ENCODE measurements at places on chromosomes 1 and 21.

DNA sequence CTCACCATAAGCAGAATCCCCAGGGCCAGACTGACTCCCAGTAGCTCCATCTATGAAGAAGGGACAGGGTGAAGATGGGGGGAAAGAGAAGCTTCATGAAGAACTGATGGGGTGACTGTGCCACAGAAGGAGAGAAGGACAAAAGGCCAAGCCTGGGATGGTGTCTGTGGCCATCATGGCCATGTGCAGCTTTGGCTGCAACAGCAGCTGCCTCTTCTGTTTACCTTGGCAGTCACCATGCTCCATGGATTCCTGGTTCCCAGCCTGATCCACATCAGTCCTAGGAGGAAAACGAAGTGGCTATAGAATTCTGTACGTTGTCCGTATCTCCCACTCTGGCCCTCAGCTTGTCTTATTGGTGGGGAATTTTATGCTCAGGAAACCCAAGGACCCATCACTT lies 12.0 kb downstream of the SEMA6C start:
- DNase-seq, result no peak

- no peak for DNase-seq
These were observed 38.6 kb downstream of the TRIM33 start for GRCh38 chr1:114472408-114472807.

DNA sequence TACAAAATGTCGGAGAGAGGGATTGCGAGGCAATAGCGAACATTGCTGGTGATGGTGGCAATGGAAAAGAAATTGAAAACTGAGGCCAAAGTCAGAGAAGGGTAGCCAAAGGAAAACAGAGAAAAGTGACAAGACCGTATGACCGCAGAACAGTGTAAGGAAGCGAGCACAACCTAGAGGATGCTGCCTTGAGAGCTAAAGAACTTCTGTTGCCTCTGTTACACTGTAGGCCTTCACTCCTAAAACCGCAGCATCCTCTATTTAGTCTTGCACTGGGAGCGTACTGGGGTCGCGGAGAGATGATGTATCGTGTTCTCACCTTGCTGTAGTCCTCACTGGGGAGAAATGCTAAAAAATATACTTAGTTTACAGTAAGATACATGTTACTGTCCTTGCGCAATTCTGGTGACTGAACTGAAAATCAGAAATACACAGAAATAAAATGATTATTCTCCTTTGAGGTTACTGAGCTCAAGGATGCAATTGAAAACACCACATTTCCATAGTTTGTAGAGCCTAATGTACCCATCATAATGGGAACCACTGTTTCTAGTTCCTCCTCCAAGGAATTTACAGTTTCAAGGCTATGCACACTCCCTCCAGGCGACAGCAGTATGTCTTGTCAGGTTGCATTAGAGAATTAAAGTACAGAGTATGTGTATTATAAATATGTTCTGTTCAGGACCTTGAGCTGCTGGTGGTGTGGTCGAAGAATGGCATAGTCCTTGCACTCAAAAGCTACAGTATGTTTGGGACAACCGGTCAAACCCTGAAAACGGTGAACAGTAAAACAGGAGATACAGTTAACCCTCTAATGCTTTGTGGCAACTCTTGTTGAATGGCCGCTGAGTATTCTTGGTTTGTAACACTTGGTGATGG lies 1.3 kb downstream of the NEK7 start:
- peak; percentile 41 for DNase-seq

DNA sequence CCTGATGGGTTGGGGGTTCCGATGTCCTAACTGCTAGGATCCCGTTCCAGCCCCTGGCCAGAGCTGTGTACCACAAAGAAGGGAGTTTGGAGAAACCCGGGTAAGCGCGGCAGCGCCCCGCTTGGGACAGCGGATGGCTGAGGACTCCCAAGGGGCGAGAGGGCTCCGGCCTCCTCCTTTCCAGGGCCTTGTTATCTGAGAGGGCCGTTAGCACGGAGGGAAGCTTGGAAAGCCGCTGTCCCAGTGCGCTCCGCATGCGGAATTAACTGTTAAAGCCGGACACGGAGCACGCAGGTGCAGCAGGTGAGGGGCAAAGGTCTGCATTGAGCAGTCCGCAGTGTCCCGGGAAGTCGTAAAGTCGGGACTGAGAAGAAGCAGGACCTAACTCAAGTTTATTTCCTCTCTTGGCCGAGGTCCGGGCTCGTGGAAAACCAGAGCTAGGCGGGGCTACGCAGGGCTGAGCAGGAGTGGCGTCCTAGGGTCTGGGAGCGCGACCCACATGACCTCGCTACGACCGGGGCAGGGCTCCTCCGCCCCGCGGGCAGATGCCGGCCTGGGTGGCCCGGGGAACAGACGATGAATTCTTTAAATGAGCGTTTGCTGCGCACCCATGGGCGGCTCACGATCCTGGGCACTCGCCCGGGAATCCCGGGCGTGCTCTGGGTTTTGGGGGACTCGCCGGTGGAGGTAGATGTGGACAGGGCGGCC lies 4.5 kb downstream of the LHX4 start:
- DNase-seq, result no peak

GRCh38 chr1:67749844-67750690 lies 65.1 kb downstream of the GADD45A start:
- DNase-seq, result peak; percentile 95

DNA sequence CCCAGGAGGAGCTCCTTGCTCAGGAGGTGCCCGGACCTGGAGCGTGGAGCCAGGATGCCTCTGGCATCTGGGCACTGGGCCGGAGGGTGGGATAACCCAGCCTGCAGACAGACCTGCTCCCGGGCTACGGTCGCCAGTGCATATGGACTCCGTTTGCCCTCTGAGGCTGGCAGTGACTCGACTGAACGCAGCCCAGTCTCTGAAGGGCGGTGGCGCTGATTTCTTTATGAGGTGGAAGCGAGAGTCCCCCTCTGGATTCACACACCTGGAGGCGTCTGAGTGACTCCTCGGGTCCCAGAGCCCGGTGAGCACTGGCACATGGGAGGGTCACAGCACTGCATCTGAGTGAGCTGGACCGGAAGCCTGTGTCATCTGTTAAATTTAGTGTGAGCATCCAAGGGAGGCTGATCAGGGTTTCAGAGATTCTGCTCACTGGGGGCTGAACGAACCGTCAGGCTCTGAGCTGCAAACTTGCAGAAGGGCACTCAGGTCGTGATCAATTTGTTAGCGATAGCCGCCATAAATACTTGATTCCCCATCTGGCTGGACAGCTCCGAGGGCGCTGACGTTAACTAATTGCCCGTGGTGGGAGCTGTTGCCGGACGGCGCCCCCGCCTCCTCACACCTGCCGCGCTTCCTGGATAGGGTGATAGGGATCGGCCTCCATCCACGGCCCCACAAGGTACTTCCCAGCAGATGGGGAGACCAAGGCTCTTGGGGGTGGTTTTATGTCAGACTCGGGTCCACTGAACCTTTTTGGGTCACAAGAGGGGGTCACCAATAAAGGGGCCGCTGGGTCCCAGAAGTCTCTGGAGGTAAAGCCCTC lies 60.7 kb upstream of the TTC34 start:
- no peak for DNase-seq

GRCh38 chr1:152878042-152878441 lies at the start of gene SMCP:
Gene SMCP (plus strand): TSS chr1:152878322. CDS start chr1:152884423, 6,101 bp downstream.
- no peak for DNase-seq

DNA sequence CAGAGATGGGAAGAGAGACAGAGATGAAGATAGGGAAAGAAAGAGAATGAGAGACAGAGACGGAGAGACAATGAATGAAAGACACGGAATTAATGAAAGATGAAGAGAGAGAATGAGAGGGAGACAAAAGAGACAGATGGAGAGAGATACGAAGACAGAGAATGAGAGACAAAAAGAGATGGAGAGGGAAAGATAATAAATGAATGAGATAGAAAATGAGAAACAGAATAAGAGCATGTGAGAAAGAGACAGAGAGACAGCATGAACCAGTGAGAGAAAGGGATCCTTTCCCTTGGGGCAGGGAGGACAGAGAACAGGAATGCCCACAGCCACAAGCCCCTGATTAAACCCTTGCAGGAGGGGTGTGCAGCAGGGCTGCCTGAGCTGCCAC lies 5.3 kb upstream of the WNT9A start:
- no peak for DNase-seq

DNA sequence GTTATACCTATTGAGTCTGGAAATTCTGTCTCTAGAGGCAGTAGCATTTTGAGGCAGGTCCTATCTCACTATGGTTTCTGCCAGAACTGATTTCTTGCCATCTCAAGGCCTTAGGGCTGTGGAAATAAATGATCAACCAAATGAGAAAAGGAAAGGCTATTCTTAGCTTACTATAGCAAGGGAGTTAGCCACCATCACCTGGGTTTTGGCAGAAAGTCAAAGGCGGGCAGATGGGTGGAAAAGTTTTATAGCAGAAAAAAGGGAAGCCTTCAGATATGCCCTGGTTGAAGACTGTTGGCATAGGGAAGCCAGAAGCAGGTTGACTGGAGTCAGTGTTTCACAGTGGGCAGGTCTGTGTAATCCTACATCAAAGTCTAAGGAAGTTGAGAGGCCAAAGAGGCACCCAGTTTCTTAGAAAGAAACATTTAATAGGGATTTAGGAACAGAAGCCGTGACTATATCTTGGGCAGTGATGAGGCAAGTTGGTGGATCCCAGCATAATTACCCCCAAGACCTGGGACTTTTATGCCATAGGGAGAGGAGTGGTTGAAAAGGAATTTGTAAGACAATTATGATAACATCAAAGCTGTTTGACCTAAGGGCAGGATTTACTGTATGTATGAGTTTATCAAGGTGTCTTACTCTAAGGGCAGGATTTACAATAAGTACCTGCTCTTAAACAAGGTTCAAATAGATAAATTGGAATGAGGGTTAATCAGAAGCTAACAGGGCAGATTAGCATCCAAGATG lies 29.7 kb downstream of the CTH start:
- no peak for DNase-seq

GRCh38 chr1:151012684-151013471 lies 4.6 kb downstream of the PRUNE1 start:
- no peak for DNase-seq

GRCh38 chr1:198493329-198493728 lies 47.2 kb downstream of the ATP6V1G3 start:
- peak; percentile 55 for DNase-seq

DNA sequence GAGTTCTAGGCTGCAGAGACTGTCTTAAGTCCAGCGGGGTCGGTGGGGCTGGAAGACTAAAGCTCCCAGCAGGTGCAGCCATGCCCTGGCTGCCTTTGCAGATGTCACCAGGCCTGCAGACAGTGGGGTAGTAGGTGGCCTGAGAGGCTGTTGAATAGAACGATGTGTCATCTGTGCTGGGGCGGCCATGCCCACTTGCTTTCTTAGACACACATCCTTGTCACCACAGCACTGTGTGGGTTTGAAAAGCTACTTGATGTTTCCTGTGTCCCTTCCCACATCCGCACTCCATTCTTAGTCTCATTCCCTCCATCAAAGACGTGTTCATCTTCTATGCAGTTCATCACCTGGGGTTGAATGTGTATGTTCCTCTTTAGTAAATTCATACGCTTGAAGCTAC lies 184.5 kb upstream of the TMEM51 start:
- peak; percentile 57 for DNase-seq

GRCh38 chr1:5793516-5793915 lies 198.7 kb downstream of the NPHP4 start:
- no peak for DNase-seq

DNA sequence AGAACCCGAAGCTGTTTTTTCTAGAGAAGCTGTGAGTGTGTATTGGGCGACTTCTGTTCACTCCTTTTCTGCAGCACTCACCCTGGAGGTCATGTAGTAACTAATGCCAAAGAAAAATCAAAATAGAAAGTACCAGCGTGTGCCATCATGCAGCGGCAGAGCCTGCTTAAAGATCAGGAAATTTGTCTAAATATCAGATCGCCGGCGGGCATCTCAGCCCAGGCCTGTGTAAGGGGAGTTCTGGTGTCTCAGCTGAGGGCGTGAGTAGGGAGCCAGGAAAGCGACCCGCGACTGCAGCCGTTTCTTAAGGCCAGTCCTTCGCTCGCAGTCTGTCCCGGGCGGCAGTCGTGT lies 768 bp downstream of the EDARADD start:
- DNase-seq, result peak; percentile 18

DNA sequence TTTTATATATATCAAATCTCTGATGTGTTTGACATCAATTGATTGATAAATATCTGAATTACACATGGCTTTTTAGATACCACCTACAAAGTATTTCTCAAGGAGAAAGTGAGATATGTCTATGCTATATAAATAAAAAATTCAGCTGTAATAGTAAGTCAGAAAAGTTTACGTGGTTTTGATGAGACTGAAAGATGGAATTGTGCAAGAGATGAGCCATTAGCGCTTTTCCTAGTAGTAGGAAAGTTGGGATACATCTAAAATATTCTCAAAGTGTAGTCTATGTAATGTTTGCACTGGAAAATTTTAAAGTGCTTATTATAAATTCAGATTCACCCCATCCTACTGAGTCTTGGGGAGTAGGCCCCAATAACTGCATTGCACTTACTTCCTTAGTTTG lies 49.1 kb downstream of the SGIP1 start:
- DNase-seq, result no peak

DNA sequence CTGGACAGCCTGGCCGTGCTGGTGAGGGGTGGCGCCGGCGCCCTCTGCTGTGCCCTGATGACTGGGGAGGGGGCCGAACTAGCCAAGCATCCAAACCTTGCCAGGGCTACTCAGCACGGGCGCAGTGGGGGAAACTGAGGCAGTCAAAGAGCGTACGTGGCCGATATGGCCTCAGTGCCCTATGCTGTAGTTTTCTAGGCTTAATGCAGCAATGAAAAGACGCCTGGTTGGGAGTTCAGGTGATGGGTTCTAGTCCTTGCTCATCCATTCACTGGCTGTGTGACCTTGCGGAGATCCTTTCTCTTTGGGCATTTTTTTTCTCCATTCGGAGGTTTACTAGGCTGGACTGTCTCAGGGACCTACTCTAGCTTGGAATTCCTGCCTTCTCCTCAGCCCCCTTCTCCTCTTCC lies 822 bp downstream of the MTX1 start:
- no peak for DNase-seq

- peak; percentile 59 for DNase-seq
These were observed 15.0 kb upstream of the SDC3 start for GRCh38 chr1:30923597-30923996.

GRCh38 chr1:172378109-172378760 lies 42.2 kb upstream of the C1orf105 start:
- no peak for DNase-seq

DNA sequence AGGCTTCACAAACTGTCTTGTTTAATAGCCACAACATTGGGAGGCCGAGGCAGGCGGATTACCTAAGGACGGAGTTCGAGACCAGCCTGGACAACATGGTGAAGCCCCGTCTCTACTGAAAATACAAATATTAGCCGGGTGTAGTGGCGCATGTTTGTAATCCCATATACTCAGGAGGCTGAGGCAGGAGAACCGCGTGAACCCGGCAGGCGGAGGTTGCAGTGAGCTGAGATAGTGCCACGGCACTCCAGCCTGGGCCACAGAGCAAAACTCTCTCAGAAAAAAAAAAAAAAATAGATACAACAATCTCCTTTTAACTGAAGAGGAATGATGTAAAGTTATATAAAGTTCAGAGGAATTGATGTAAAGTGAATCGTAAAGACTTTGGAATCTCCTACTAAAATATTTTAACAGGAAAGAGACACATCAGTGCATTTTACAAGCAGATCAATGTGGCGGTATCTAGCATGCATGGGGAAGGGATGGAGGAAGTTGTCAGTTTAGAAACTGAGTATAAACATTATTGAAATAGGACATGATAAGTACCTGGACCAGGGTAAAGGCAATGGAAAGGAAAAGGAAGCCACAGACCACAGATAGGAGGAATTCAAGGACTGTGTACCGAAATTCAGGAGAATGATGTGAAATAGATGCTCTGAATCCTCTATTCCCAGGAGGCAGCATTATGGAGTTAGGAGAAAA lies 41.5 kb downstream of the PTPRC start:
- no peak for DNase-seq

All from fibroblast of skin of back (primary cell).